CD4-positive, alpha-beta T cell treated with Interleukin-4 for 4 hours (primary cell): ENCODE measurements at places on chromosomes 13 and 19.

DNA sequence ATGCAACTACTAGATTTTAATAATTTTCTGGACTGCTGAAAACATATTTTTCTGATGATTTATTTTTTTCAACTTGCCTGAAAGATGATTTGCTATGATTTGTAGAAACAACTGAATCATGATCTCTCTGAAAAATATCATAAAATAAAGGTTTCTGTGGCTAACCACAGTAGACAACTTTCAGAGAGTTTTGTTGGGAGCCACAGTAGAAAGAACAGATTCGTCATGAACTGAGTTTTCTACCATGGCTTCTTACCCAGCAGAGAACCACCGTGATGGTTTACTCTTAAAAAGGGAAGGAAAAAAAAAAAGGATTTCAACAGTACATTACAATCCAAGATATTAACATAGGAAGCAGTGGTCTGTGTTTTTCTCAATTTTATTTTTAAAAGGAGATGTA, 18.0 kb downstream of the ZAR1L start:
- no peak for DNase-seq

DNA sequence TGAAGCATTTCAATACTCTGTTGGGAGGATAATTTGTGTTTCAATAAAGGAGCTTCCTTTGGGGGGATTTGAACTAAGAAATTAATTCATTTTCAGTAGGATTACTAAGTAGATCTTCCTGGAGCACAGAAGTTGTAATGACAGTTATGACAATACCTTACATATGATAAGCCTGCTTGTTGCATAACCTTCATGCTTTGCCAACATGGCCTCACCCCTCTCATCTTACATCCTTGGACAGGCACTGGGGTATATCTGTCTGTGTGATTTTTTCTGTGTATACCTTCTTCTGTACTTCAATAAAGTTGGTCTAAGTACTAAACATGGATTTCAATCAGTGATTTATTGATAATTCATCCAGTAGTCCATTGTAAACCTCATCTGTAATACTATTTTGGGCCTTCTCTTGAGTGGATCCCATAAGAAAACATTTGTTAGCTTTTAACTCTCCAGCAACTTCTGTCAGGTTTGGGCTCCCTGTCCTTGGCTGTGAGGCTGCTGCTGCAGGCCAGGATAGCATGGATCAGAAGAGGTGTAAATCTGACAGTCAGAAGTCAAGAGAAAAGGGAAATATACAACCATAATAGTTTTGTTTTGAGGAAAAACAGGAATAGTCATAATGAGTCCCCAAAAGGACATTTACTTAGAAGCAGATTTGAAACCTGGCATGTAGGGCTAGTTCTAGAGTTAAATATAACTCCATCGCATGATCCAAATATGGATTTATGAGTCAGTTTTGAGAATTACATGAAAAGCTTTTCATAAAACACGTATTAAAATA, 422.2 kb downstream of the KLF5 start:
- no peak for DNase-seq

DNA sequence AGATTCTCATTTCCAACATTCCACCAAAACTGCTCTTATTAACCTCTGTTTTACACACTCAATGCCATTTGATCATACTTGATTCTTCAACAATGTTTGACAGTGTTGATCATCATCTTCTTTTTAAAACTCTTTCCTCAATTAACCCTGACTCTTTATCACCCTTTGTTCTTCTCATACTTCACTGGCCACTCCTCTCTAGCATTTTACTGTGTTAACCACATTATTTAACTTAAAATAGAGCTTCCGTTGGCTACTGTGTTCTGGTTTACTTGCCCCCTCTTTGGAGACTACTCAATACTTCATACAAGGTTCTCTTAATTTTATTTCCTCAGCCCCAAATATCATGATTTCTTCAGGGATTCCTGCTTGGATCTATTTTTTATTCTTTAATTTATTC, 121.1 kb upstream of the SPRY2 start:
- DNase-seq: no peak

- peak; percentile 56 for DNase-seq
Measured at GRCh38 chr13:40315416-40316064, 350.9 kb downstream of the FOXO1 start.

DNA sequence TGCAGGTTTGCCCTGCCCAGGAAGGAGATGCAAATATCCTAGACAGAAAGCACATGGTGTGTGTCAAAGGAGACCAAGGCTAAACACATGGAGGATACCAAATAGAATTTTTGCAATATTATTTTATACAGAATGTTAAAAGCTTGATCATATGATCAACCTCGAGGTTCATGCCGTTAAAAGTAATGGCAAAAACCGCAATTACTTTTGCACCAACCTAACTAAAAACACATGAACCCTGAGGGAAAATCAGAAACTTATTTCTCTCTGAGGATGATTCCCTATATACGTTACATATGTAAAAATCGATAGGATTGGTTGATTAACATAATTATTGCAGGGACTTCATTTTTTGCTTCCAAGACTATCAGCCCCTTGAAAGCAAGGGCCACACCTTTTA, 88.1 kb downstream of the MZT1 start:
- no peak for DNase-seq

DNA sequence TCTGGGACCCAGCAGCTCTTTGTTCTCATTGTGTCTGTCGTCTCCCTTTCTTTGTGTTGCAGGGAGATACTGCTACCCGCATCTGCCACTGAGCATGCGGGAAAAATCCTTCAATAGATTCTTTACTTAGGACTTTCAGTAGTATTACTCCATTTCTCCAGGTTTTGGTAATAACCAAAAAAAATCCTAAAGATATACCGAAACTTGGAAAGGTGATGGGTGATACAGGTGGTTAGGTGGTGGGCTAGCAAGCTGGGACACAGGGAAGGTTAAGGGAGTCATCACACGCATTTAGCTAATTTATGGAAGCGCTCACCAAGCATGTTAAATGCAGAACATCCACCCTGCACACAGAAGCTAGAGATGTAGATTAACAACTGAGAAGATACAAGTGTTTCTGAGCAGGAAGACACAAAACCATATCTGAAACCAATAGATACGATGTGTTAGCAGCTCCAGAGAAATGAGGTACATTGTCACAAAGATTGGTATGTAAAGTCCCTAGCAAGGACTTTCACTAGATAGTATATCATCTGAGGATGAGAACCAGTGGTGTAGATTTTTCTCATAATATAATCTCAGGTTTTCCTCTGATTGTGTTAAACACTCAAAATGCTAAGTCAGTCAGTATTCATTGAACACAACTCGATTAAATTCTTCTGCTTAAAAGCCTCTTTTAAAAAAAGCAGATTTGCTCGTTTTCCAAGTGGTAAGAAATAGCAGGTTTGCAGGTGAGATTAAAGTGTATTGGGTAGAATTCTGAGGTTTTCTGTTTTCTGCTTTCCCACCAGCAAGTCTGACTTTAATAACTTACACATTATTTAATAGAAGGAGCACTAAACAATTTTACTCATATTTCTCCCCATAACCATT, 1.2 kb upstream of the SLAIN1 start:
- DNase-seq: peak; percentile 33

GRCh38 chr19:38725469-38726283, 18.6 kb downstream of the CAPN12 start:
- no peak for DNase-seq

DNA sequence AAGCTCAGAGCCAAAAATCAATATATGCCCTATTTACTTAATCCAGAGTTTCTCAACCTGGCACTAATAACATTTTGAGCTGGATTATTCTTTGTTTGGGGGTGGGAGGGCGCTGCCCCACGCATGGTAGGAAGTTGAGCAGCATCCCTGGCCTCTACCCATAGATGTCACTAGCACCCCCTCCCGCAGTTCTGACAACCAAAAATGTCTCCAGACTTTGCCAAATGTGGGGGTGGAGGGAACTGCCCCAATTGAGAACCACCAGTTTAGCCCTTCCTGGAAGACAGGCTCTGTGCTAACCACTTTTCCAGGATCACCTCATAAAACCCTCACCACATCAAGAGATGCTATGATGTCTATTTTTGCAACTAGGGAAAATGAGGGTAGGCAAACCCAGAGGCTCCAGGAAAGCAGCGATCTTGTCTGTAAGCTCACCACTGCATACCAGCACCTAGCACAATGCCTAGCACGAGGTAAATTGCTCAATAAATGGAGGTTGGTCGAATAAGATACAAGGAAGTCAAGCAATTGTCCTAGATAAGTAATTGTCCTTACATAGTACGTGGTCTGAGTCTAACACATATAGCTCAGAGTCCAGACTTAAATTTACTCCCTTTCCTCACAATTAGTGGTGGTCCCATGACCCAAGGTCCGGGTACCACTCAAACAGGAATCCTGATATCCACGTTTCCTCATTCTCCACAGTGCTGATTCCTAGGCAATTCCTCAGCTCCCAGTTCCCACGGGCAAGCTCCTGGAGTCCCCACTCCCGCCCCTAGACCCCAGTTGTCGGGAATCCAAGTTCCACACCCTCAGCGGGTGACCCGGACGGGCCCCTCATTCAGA, 892 bp downstream of the TRIR start:
- DNase-seq: peak; percentile 36

- no peak for DNase-seq
Measured at GRCh38 chr13:46124967-46125933, 20.4 kb upstream of the CPB2 start.

- no peak for DNase-seq
Measured at GRCh38 chr13:77833331-77833863, 85.2 kb downstream of the EDNRB start.

DNA sequence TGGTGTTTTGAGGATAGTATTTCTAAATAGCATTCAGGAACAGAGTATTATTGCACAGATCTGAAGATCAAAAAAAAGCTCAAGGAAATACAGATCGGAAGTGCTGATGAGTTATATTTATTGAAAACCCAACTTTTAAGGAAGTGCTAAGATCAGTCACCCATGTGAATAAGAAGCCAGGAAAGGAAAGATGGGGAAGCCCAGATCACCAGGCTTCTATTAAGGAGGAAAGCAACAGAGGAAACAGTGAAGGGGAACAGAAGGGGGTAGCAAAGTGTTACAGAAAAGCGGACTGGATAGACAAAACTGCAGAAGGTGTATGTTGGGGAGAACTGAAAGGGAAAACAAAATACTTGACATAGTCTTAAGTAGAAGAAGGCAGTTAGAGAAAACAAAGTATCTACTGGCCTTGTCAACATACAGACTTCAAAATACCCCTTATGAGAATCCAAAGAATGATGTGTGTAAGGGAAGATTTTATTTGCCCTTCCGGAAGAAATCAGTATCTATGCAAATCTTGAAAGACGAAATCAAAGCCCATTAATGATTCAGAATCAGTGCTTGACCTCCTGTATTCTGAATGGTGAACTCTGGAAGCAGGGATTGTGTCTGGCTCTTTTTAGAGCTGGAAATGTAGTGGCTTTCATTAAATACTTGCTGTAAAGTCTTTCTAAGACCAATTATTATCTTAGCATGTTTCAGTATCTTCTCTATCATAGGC, 12.1 kb downstream of the UFM1 start:
- no peak for DNase-seq

DNA sequence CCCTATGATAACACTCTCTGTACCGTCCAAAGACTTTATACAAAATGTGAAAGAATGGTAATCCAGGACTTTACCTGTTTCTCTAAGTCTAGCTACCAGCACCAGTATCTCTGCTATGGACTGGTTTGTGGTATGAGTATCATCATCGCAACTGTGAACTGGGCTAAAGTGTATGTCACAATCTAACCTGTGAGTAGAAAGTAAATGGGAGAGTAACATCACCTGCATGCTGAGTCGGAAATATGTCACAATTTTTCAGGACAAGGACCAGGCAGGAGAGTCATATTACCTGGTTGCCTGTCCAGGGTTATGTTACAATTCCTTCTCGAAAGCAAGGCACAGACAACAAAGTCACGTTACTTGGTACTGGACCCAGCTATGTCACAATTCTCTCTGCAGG, 5.1 kb upstream of the ZNF43 start:
- DNase-seq: no peak

GRCh38 chr13:95301968-95302393, 730 bp upstream of the ABCC4 start:
- DNase-seq: no peak

DNA sequence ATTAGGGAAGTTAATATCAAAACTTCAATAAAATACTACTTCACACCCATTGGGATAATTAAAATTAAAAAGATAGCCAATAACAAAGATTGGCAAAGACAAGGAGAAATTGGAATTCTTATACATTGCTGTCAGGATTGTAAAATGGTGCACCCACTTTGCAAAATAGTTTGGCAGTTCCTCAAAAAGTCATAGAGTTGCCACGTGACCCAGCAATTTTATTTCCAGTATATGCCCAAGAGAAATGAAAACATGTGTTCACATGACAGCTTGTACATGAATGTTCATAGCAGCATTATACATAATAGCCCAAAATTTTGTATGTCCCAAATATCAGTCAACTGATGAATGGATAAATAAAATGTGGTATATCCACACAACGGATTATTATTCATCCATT, 3.3 kb downstream of the MBD3L1 start:
- no peak for DNase-seq

GRCh38 chr13:32135655-32136054, 104.1 kb downstream of the FRY start:
- DNase-seq: no peak

DNA sequence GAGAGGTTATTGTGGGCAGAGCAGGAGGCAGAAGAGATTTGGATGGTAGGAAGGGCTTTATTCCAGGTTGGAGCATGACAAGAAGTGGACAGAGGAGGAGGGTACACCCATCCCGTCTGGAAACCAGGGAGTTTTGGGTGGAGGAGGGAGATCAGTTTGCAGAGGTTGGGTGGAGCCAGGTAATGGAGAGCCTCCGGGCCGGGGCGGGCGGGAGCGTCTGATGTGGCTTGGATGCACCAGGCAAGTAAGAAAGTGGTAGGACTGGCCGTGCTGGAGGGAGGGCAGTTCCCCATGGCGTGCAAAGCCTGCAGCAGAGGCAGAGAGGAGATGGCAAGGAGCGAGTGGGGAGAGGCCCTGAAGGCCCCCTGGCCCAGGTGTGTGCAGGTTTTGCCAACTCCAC, 10.9 kb downstream of the IGFLR1 start:
- DNase-seq: no peak

GRCh38 chr19:13241231-13242104, 91.3 kb downstream of the IER2 start:
- DNase-seq: no peak

DNA sequence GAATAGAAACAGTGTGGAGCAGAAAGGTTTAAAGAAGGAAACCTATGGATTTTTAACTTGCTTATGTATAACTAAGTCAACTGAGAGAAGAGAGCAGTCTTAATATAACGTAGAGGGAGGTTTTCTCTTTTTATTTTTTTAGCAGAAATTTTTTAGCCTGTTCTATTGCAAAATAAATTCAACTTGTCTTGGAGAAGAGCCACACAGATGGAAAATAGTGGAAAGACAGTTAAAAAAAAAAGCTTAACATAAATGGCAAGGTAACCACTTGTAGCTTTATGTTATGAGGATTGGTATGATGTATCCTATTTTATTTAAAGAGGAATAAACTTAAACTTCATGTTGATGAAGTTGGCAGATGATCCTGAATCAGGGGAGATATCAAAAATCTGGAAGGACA, 312.4 kb downstream of the SHISA2 start:
- DNase-seq: no peak

- no peak for DNase-seq
Measured at GRCh38 chr19:56356944-56357343, 36.4 kb downstream of the ZNF582 start.
